ENCODE measurements at places on chromosomes 3 and 15.

GRCh38 chr3:50419595-50420370 is 60.5 kb upstream of the TMEM115 start:
- no peak for DNase-seq

DNA sequence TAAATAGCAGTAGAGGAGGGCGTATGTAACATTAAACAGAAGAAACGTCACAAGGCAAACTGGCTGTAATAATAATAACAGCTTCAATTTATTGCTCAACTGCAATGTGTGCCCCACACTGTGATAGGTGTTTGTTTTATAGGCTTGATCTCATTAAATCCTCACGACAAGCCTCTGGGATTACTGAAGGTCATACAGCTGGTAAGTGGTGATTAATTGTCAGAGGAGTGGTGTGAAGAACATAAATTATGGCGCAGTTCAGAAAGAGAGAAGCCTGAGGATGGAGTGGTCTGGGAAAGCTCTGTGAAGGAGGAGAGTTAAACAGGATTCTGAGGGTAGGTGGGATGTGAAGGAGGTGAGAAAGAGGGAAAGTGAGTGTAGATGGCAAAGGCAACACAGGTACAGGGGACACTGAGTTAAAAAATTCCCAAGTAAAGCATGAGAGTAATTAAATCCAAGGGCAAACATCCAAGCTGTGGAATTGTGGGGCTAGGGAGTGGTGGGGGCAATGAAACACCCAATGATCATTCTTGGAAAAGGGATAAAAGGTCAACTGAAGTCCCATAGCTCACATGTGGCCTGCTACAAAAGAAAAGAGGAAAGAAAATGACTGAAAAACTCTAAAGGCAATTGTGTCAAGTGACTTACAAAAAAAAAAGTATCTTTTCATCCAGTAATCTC is 16.5 kb upstream of the GLCE start:
- DNase-seq, result no peak

- no peak for DNase-seq
Observed at GRCh38 chr3:21140785-21141184, 610.2 kb downstream of the ZNF385D start.

- no peak for DNase-seq
Observed at GRCh38 chr3:156617781-156618180, 56.6 kb upstream of the TIPARP start.

DNA sequence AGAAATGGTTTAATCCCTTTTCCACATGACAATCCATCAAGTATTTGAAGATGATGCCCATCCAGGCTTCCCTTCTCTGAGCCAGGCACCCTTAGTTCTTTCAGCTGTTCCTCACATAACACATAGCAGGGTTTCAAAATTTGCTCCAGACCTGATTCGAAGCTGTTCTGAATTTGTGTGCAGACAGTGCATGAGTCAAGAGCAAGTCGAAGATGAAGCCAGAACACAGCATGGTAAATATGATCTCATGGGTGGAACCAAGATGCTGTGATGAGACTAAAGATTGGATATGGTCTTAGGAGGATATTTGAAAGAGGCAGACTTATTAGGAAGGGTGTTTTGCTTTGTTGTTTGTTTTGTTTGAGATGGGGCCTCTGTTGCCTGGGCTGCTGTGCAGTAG is 32.6 kb upstream of the PDE8A start:
- DNase-seq, result no peak

- peak; percentile 8 for DNase-seq
Observed at GRCh38 chr3:107198581-107199181, 178.6 kb upstream of the CCDC54 start.

DNA sequence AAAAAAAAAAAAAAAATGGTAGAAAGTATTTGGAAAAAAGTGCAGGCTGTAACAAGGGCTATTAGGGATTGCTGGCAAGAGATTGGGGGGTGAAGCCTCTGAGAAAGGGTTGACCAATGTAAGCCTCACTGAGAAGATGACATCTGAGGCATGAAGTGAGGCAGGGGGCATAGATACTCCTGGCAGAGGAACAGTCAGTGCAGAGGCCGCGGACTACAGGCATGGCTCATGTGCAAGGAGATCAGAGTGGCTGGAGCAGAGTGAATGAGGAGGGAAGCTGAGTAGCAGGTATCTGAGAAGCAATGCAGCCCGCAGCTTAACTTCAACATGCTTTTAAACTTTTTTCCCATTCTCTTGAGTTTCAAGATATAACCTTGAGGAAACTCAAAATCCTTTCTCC is 5.4 kb downstream of the FBXL22 start:
- no peak for DNase-seq

DNA sequence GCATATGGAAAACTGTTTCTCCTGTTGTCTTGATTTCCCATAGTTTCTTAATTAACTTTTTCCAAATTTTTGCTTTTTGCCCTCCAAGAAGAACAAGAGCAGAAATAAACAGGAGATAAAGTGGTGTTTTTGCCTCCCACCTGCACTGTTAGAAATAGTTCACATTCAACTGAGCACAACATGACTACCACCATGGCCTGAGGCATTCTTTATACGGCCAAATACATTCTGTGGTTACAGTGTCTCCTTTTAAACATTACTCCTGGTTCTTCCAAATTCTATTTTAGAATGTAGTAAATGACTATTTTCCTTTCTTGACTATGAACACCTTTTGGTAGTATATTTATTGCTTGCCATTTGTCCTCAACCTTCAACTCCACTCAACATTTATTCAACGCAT is 98.5 kb downstream of the LARS2 start:
- DNase-seq, result no peak

DNA sequence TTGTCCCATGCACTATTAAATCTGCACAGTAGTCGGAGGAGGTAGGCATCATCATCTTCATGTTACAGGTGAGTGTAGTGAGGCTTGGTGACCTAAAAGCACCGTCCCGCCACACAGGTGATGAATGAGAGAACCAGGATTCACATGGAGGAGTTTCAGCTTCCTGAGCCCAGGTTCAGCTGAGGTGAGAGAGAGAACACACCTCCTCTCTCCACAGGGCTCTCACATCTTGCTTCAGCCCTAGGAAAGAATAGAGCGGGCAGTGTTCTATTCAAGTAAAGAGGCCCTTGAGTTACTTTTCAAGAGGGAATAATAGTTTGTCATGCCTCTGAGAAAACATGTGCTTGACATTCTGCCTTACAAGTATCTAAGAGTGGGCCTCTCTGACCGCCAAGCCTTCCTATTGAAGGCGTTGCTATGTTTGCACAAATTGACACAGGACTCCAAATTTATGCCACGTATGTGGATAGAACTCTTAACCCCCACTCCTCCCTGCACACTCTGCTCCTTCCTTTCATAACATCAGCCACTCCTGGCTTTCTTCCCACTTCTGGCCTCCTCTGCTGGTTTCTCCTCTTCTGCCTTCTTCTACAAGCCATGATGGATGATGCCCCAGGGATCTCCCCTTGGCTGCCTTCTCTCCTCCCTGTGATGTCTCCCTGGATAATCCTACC is 138.3 kb upstream of the ABHD17C start:
- DNase-seq, result no peak

- DNase-seq, result no peak
Observed at GRCh38 chr3:151562891-151563290, 102.0 kb upstream of the IGSF10 start.

DNA sequence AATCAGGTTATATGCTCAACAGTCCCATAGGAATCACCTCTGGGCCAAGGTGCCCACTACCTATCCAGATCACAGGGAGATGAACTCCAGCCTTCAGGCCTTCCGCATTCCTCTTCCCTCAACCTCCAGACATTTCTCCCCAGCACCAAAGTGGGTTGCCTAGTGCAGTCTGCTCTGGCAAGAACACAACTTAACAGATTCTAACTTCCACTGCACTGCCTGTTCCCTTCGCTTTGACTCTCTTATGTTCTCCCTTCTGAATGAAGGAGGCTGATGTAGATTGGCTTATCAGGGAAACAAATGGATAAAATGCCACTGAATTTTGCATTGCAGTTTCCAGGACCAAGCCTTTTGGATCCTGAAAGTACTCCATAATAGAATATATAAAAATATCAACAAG is 106.3 kb downstream of the SRGAP3 start:
- no peak for DNase-seq

GRCh38 chr3:148512648-148513047 is 185.1 kb upstream of the AGTR1 start:
- DNase-seq, result no peak

- peak; percentile 45 for DNase-seq
Observed at GRCh38 chr15:58840048-58840447, 68.9 kb downstream of the MINDY2 start.

DNA sequence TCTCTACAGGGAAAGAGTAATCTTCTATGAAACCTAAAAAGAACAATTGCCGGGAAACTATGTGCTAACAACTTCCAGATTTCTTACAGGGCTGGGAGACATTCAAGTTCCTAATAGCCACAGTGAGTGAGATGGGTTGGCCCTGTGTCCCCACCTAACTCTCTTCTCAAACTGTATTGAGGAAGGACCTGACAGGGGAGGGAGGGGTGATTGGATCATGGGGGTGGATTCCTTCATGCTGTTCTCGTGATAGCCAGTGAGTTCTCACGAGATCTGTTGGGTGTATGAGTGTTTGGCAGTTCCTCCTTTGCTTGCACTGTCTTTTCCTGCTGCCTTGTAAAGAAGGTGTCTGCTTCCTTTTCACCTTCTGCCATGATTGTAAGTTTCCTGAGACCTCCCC is 958.7 kb downstream of the AGBL1 start:
- no peak for DNase-seq

DNA sequence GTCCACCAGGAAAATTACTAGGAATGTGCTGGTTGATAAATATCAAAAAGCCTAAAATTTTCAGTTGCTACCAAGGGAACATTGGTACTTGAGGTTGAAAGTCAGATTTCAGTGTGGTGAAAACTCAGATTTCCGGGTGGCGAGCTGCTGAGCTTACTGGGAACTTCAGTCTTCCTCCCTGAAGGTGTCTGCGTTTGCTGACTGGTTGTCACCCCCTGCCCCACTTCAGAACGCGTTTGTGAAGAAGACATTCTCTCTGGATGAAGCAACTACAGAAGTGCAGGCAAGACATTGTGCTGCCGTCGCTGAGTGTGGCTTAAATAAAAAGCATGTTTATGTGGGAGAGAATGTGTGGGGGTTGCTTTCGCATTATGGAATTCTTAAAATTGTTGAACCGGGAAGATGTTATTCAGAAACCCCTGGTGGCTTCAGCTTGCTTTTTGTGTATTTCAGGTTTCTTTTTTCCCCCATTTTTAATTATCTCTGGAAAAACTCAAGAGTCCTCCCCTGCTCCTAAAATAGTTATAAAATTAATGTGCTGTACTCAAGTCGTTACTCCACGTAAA is 7.1 kb downstream of the FAM81A start:
- no peak for DNase-seq

DNA sequence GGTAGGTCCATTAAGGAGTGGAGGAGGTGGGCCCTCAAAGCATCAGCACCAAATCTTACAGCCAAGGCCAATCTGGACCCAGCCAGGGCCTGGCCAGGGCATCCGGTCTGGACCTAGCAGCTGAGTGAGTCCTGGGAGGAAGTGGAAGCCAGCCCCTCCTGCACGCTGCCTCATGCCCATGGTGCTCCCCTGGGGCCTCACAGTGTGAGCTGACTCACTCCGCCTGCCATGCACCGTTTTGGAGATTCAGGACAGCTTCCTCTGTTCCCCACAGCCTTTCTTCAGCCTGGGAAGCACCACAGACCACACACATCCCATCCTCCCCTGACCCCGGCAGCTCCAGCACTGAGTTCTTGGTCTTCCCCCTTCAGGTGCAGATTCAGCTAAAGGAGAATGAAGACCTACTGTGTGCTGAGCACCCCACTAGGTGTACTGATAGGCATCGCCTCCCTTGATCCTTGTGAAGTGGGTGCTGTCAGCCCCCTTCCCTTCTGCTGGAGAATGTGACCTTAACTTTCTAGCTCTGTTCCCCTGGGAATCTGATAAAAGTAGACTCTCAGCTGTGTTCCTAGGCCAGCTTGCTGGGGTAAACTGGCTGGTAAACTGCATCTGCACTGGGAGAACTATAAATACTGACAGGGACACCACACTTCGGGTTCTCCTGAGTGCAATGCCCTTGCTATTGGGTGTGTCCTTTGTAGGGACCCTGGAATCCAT is 36.8 kb upstream of the SEC13 start:
- DNase-seq, result peak; percentile 72

DNA sequence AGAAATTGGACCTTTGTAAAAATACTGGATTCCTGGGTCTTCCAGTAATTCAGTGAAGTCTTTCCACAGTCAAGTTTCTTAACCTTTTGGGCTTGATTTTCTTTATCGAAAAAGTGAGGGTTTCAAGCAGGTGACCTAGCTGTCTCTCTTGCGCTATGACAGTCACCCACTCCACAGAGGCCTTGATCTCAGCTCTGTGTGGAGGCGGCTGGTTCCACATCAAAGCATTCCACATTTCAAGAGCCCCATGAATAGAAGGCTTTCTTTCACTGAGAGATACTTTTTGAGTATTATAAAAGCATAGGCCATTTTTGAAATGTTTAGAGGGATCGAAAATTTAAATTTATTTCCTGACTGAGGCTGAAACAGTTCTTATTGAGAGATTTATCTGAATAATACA is 43.9 kb downstream of the GABRA5 start:
- DNase-seq, result no peak

GRCh38 chr15:73935547-73935946 is 9.3 kb downstream of the LOXL1 start:
- DNase-seq, result no peak

DNA sequence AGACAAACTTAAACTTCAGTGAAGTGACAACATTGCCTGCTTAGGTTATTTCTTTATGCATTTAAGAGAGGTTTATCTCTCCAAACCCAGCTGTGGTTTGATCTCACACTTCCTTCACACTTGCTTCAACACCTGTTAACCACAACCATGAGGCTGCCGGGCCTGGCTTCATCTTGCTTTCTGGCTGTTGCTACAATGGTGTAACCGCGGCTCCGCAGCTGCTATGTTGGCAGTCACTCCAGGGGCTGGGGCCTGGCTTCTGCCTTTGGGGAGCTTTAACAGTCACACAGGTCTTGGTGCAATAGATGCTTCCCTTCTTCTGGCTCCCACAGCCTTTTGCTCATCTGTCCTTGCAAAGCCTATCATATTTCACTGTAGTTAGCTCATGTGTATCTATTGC is 72.9 kb upstream of the MNS1 start:
- no peak for DNase-seq

- no peak for DNase-seq
Observed at GRCh38 chr3:197014942-197015575, 14.6 kb downstream of the MELTF start.

GRCh38 chr3:80733522-80734176 is 965.9 kb upstream of the ROBO1 start:
- no peak for DNase-seq

GRCh38 chr15:57146506-57147201 is 228.2 kb downstream of the TCF12 start:
- peak; percentile 45 for DNase-seq

Data from AG09309 (cell line).